Lower leg skin (tissue), 4 donors: ENCODE measurements at places on chromosomes 11 and 22. TPM values are rescaled to one million over a fixed set of nuclear protein-coding genes. Genes with fewer than 3 reads are reported as not detected.

Gene APOBEC3B
- 0.15 TPM for total RNA-seq

Gene MIAT
- total RNA-seq: 0.47 TPM

Gene ACRV1
- not detected for total RNA-seq

Gene HTR3B
- not detected for total RNA-seq

Gene SERPING1
- total RNA-seq: 89.4 TPM

Gene BSCL2
- 25.4 TPM for total RNA-seq

Gene KCNK7
- total RNA-seq: 168 TPM

Gene HBE1
- total RNA-seq: not detected
